Activated naive CD4-positive, alpha-beta T cell (primary cell): ENCODE measurements at places on chromosomes 7 and 10.

- no peak for DNase-seq
Measured at GRCh38 chr10:28730031-28730778, 52.9 kb downstream of the BAMBI start.

DNA sequence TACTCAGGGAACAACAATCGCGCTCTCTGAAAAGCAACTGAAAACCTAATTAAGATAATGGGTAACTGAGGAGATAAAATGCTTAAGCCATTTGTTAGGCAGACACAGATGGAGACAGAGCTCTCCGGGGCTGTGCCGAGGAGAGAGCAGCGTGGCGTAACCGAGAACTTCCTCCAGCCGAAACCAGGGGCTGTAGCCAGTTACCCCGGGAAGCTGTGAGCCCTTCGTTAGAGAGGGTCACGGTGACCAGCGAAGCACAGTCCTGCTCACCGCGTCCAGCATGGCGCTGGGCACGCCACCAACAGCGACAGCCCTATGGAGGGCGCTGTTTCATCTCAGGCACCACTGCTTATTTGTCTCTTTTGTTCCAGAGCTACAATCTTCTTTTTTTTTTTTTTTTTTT is 16.1 kb downstream of the PAPOLB start:
- DNase-seq, result no peak

- no peak for DNase-seq
Measured at GRCh38 chr10:5433182-5433581, 20.8 kb downstream of the NET1 start.

GRCh38 chr7:127512663-127513062 is 72.7 kb downstream of the GCC1 start:
- DNase-seq, result no peak

DNA sequence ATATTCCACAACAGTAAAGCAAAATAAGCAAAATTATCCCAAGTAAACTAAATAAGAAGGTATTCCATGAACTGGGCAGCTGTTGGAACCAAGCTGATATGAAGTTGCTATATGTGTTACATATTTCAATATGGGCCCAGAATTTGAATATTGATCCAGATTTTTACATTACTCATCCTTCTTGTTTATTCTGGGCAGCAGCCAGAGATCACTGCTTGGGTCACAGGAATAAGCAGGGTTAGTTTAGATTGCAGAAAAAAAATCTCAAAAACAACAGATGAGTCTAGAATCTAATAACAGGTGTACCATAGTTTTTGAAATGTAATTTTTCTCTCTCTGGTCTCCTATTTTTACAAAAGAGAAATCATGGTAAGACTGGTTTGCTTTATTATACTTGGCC is 171.5 kb upstream of the NAMPT start:
- no peak for DNase-seq

DNA sequence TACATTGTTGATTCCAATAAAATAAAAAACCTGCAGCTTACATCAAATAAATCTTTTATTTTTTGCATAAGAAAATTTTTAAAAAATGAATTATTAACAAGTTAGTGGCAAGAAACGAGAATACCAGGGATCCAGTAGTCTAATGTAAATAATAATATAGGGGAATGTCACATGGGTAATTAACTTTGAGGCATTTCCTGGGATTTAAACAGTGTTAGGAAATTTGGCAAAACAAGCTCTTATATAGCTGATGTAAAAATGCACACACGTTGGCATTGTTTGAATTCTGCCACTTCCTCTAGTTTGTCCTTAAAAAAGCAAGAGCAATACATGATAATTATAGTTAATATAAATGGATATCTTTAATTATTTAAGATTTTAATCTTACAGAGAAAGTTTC is 768.6 kb downstream of the CNTNAP2 start:
- no peak for DNase-seq

DNA sequence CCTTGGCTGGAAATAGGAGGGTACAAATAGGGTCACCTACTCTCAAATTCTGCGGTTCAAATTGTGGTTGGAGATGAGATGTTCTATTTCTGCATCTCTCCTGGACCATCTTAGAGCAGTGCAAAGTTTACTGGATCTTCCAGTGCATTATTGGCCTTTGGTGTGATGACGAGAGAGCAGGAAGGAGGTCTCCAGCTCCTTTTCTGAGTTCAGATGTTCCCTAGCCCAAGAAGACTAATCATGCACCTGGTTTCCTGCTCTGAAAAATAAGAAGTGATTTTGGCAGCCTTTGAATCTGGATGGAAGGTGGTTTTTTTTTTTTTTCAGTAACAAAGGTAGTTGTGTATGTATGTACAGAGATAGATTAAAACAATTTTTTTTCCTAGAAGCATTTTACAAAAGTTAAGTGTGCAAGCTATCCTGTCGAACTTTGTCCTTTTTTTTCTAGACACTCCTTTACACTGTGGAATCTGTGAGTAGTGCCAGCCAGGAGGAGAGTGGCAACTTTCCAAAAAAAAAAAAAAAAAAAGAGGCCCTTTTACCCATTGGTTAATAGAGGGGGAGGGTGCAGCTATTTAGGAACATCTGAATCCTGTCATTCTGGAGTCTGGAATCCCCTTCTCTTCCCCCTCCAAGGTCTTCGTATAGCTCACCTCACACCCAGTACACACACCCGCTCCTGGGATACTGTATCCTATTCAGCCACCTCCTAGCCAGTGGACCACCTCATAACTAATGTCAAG is 26.3 kb downstream of the PAPSS2 start:
- no peak for DNase-seq

- peak; percentile 41 for DNase-seq
Measured at GRCh38 chr10:62779487-62780248, 24.9 kb upstream of the ADO start.

DNA sequence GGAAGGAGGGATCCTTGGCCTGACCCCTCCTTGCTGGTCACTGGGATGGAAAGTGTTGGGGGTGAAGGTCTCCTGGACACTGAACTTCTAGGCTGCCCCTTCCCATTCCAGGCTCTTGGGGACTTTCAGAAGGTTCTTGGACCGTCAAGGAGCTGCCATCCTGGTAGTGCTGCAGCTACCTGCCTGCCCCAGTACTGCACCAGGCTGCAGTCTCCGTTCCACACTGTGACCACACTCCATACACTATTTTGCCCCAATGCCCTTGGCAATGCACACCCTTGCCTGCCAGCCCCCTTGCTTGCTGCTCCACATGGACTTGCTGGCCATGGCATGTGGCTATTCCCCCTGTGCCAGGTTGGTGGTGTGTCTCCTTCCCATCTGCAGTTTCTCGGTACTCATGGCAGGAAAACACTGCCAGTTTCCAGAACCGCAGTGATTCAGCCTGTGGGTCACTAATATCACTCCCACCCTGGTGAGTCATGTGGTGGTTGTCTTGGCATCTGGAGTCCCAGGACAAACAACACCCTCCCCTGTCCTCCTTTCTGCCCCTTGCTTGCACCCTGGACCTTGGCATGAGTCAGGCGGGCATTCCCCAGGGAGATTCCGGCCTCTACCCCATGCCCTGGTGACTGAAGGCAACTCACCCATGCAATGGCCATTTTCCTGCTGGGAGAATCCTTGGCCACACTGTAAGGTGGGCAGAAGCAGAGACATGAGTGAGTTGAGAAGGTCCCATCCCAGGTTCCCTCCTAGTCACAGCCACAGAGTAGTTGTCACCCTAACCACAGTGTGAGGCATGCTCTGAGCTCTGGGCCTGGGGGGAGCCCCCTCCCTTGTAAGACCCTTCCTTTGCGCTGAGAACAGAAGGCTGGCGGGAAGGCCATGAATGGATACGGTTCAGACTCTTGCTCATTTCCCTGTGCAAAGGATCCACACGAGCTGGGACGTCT is 32.8 kb downstream of the GOLGA7B start:
- no peak for DNase-seq

- no peak for DNase-seq
Measured at GRCh38 chr7:138125598-138126111, 49.4 kb downstream of the AKR1D1 start.

- DNase-seq, result peak; percentile 54
Measured at GRCh38 chr7:55365205-55365674, at the start of gene LANCL2. Gene LANCL2 (plus strand): TSS chr7:55365337. CDS start chr7:55366026, 689 bp downstream.

GRCh38 chr10:95793401-95794045 is 37.6 kb downstream of the ENTPD1 start:
- no peak for DNase-seq

DNA sequence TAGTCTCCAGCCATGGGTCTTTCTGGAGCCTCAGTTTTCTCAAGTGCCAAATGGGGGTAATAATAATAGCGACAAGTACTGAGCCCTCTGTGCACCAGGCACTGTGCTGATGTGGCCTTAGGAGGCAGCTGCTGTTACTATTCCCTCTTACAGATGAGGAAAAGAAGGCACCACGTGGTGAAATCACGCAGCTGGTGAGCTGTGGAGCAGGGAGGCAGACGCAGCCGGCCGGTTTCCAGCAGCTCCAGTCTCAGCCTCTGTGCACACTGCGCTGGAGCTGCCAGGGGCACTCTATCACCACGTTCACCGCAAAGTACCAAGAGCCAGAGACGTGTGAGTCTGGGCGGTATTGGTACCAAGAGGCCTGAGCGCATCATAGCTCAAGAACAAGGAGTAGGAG is 9.6 kb downstream of the PYROXD2 start:
- no peak for DNase-seq

- no peak for DNase-seq
Measured at GRCh38 chr10:123858077-123858681, 33.4 kb downstream of the CPXM2 start.

- DNase-seq, result no peak
Measured at GRCh38 chr7:29976673-29977415, 12.8 kb downstream of the SCRN1 start.

GRCh38 chr10:78139341-78139740 is 105.7 kb downstream of the RPS24 start:
- DNase-seq, result no peak

DNA sequence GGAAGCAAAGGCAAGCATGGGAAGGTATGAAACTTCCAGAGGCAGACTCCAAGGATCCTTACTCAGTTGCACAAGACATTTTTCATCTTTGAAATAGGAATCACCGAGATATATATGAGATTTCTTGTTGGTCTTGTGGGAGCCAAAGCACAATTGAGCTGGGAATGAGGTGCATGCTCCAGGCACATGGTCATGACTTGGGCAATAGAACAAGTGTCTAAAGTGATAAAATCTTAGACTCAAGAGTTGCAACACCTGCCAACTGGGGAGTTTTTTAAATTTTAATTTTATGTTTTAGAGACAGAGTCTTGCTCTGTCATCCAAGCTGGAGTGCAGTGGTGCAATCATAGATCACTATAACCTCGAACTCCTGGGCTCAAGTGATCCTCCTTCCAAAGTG is 169.5 kb upstream of the ADCY1 start:
- DNase-seq, result no peak
